ENCODE measurements at places on chromosomes 2 and 18.

DNA sequence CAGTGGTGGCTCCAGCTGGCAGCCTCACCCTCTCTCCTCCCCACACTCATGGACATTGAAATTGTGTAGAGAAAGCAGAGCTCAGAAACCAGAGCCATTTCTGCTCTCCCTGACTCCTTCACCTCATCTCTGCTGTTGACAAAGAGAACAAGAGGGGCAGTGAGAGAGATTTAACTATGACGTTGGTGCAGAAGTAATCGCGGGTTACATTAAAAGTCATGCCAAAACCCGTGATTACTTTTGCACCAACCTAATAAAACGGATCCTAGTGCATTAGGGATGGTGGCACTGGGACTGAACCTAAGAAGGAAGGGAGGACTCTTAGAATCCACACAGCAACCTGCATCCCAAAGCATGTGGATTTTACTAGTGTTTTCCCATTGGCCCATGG lies 113.3 kb upstream of the CDC42EP3 start:
- no peak for DNase-seq

DNA sequence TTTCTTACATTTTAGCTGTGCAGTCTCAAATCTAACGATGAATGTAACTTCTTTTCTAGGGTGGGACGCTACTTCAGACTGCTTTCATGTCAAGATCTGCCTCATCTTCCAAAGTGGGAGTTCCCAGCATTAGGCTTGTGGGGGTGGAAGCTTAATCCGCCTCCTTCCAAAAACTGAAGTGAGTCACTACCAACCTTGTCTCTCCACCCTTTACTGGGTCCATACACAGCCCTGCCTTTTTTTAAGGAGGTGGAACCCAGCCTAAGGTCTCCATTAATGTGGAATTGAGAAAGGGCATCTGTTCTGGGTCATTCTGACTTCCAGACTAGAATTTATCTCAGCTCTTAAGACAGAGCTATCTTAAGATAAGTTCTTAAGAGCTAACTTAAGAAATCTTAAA lies 42.0 kb upstream of the NFE2L2 start:
- DNase-seq, result no peak

- DNase-seq, result no peak
These were observed 46.5 kb downstream of the FARSB start for GRCh38 chr2:222609381-222609780.

DNA sequence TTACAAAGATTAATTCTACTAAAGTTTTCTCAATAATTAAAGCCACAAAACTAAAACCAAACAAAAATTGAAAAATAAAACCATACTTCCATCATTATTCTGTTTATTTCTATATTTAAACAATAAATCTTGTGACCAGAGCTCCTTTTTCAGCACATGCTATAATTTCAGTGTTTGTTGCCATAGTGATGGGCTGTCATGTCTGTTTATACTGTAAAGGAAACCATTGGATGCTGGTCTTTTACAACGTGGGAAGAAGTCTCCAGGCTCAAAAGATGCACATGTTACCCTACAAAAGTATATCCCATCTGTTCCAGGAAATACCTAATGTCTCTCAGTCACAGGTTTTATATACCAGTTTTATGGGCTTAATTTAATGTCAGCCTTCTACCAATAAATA lies 100.1 kb upstream of the MC2R start:
- no peak for DNase-seq

DNA sequence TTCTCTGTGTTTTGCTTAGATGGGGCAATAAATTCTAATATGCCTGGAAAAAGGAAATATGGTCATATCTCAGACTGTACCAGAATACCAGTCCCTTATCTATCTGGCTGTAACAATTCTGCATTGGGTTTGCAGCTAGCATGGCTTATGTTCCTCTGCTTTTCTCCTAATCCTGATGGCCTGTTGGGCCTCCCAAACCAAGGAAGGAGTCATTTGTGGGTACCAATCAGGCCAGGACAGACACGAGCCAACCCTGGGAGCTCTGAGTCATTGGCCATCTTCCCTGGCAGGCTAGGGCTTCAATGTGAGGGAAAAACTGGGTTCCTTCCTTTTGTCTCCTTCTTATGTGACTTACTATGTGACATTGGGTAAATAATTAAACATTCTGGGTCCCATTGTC lies 12.0 kb downstream of the SMARCAL1 start:
- DNase-seq, result no peak

- no peak for DNase-seq
These were observed 489.3 kb downstream of the TSN start for GRCh38 chr2:122244598-122245229.

- no peak for DNase-seq
These were observed 14.4 kb downstream of the OTOF start for GRCh38 chr2:26463244-26464192.

- no peak for DNase-seq
These were observed 970.6 kb upstream of the ACVR2A start for GRCh38 chr2:146874260-146874658.

- DNase-seq, result no peak
These were observed 150.9 kb downstream of the PDE11A start for GRCh38 chr2:177921726-177922125.

- DNase-seq, result no peak
These were observed 163.1 kb upstream of the PGAP1 start for GRCh38 chr2:197089655-197090054.

GRCh38 chr2:172323861-172324597 lies 103.4 kb upstream of the ITGA6 start:
- no peak for DNase-seq

DNA sequence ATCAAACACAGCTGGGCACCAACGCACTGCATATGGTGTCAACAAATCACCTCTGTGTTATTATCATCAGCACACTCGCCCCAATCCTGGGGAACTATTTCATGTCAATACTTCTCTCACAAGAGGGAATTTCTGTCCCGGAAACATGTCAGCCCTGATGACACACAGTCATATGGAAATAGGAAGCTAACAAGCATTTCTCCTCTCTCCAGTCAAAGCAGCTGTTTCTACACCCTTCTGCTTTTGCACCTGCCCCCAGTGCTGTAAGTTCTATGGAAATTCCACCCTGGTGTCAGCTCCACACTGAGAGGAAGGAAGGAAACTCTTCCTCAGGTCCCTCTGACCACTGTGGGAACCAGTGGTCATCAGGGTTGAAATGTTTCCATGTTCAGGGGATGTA lies 447.6 kb upstream of the ID2 start:
- DNase-seq, result peak; percentile 32

DNA sequence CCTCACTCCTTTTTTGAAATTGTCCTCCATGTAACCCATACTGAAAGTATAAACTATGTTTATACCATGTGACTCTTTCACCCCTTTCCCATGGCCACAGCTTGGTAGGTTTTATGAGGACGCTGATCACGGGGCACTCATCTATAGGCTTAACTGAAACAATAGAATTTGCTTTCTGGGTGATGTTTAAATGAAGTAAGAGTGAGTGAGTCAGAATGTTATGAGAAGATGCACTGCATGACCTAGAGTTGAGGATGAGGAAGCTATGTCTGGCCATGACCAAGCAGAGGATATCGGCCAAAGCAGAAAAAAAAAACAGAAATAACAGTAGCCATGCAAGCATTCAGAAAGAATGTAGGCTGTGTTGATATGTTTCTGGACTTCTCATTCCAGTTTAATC lies 34.9 kb downstream of the SCN1A start:
- DNase-seq, result no peak

DNA sequence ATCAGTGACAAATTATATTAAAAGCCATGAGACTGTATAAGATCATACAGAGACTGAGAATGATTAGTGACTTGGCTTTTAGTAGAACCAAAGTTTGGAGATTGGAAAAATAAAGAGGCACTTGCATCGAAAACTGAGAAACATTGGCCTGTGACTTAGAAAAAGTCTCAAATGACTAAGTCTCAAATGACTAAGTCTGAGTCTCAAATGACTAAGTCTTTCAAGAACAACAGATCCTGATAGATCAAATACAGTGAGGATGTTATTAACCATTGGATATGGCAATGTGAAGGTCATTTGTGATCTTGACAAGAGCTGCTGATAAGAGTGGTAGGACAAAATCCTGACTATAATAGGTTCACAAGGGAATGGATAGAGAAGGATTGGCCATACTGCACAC lies 135.5 kb upstream of the FANCL start:
- DNase-seq, result no peak

DNA sequence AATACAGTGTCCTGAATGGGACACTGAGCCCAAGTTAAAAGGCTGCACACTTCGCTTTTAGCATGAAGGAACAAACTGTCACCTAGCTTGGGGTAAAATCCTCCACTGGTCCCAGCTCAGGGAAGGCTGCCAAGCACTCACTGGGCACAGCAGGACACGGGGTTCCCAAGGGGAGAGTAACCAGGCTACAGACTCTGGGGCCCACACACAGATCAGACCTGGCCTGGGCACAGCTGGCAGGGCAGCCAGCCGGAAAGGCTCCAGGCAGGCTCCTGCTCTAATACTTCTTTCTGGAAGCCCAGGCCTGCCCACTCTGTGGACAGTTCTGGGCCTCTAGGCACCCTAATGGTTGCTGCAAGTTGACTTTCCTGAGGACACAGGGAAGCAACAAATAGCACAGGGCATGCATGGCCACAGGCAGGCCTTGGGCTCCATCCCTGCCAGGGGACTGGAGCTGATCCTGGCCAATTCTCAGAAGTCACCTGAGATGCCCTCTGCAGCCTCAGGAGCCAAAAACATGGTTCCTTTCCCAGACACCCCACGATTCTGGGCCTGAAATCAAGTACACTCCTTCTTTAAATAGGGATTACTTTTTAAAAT lies 18.7 kb upstream of the SULT1C3 start:
- DNase-seq, result no peak

GRCh38 chr18:25074925-25075324 lies 277.0 kb downstream of the ZNF521 start:
- no peak for DNase-seq

DNA sequence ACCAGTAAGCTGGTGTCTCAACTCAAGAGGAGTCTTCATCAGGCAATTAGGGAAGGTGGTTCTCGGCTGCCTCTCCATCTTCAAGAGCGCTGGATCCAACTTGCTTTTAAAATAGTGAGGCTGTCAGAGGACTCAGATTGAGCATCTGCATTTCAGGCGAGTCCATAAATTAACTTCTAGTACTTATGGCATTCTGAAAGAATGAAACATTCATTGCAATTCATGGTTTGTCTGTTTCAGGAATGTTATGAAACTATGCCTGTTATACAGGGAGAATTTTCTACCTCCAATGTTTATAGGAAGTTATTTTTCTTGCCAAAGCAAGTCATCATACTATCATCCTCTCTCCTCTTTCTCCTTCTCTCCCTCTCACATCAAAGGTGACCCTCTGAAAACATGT lies 883.2 kb downstream of the SLC4A3 start:
- no peak for DNase-seq

- no peak for DNase-seq
These were observed 146.3 kb upstream of the ZC3H15 start for GRCh38 chr2:186339716-186340115.

DNA sequence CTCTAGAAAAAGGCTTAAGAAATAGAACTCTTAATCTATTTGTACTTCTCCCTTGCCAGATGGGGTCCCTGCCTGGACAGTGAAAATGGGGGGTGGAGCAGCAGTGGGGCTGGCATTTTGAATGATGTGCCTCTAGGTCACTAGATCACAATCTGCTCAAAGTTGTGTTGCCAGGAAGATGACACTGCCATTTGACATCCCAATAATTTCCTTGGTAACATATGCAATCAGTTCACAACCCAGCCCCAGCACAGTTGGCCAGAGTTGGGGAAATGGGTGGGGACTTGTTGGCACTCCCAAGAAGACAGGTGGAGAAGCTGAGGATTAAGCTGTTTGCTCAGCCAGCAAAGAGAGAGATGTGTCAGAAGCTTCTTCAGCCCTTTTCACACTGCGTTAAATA lies 558.3 kb upstream of the KLHL29 start:
- DNase-seq, result no peak

GRCh38 chr2:7013471-7014160 lies 96.4 kb downstream of the RNF144A start:
- DNase-seq, result no peak

DNA sequence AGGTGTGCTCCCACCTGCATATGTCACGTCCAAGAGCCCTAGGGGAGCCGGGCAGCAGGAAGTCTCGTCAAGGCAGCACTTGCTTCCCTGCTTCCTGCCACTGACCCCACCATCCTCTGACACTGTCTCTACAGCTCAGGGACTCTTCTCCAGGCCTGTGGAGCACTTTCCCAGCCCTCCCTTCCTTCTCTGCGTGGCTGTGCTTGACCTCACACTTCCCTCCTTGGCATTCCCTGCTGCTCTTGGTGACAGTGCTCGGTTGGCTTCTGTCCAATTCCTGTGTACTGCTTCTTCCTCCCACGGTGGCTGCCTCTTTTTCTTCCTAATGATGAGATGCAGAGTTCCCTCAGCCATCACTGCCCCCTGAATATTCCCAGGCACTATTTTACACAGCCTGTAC lies 2.8 kb downstream of the CIDEA start:
- DNase-seq, result no peak

- no peak for DNase-seq
These were observed 84.9 kb upstream of the EPB41L3 start for GRCh38 chr18:5628512-5629255.

DNA sequence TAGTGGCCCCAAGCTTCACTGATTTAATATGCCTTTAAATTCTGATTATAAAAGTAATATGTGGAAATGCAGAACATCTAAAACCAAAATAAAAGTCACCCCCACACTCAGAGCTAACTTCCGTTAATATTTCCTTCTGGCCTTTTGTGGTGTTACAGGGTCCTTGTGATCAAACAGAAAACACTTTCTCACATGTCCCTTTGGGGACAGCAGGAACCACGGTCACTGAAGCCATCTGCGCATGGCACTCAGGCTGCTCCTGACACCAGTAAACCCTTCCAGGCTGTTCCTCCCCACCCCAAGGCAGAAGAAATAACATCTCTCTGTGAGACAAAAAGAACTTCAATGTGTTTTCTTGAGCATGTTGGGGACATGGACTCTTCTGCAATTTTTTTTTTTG lies 25.1 kb upstream of the GPR17 start:
- DNase-seq, result no peak

DNA sequence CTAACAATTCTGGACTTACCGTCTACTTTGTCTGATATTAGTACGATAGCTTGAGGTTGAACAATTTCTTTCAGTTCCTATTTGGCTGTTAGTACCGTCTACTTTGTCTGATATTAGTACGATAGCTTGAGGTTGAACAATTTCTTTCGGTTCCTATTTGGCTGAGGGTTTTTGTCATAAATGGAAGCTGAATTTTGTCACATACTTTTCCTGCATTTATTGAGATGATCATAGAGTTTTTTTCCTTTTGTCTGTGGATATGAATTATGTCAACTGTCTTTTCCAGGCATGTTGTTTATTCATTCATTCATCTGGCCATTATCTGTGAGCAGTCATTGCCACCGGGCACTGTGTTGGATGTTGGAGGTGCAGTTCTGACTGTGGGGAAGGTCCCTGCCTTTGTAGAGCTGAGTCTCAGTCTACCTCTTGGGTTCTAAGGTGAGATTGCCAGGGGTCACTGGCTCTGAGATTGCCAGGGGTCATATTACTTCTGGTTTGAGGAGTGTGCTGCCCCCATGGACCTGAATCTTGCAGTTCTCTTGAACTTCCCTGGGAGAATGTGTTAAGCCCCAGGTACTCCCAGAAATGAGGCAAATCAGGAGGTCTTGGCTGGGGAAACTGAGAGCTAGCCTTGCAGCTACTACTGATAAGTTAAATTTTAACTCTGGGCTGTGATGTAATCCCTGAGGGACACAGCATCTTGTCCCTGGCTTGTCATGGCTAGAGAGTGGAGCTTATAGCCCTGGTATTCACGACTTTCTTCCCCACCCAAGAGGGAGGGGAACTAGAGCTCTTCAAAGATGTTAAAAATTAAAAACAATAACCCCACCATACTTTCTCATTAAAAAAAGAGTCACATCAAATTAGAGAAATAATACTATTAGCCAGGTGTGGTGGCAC lies 89.1 kb upstream of the MBOAT2 start:
- no peak for DNase-seq
